ENCODE measurements at places on chromosomes 7 and 10.

DNA sequence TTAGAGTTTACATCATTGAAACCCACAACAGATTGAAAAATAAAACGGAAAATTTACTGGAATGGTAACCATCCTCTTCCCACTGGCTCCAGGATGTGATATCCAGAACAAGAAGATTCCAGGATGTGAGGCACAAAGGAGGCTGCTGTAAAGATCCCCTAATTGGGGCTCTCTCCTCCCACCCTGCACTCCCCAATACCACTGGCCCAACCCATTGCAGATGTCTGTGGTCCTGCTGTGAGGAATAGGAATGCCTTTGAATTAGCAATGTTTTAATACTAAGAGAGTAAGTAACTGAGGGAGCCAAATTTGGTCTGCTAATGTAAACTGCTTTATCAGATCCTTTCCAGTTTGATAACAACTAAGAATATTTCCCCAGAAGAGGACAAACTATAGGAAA lies 225.9 kb upstream of the INHBA start:
- DNase-seq, result no peak

DNA sequence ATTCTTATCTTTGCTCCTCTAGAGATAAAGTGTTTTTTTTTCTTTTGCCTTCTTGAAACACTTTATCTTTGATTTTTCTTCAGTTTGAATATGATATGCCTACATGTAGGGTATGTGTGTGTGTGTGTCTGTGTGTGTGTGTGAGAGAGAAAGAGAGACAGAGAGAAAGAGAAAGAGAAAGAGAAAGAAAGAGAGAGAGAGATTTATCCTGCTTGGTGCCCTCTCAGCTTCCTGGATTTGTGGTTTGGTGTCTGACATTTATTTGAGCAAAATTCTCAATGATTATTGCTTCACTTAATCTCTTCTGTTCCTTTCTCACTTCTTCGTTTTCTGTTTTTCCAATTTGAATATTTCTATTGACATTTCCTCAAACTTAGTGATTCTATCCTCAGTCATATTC lies 60.3 kb downstream of the RAB18 start:
- DNase-seq, result no peak

DNA sequence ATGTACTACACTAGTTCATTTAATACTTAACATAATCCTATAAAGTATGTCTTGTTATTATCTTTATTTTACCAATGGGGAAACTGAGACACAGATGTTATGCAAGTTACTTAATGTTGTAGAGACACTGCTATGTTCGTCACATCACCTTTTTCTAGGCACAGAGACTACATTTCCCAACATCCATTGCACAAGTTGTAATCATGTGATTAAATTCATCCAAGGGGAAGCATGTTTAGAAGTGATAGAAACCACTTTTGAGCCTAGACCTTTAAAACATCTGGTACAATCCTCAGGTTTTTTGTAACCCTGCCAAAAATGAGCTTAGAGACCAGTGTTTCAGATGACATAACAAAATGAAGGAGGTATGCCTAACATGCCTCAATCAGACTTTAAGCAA lies 386.8 kb upstream of the HPS1 start:
- no peak for DNase-seq

GRCh38 chr10:62019013-62019684 lies 117.7 kb downstream of the ARID5B start:
- no peak for DNase-seq

DNA sequence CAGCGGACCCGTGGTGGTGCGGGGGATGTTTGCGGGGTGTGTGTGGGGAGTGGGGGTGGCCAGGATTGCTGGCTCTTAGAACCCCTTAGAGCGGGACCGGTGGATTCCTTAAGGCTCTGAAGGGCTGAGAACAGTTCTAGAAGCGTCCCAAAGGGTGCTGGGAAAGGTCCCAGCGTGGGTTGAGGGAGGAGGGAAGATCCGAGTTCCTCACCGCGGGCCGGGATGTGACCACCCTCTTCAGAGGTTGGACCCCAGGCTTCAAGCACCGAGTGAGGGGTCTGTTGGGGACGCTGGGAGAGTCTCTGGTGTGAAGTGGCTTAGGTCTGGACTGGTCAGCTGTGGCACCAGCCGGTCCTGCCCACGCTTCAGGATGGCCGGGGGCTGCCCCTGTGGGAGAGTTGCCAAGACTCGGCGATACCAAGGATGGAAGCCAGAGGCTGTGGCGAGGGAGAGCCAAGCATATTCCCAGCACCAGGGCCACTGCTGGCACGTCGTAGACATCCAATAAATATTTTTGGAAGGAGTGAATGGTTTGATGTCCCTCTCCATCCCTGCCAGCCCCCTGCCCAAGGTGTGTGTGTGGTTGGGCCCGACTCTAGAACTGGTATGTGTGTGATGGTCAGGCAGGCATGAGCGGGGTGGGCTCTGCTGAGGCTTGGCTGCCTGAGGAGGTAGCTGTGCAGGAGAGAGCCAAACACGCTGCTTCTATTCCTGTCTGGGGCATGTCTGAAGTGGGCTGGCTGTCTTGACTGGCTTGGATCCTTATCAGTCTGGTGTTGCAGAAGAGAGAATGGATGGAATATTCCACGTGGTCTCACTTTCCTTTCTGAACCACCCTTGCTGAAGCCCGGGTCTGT lies 19.2 kb downstream of the ZNF775 start:
- no peak for DNase-seq

GRCh38 chr7:114153700-114154099 lies 234.9 kb upstream of the PPP1R3A start:
- DNase-seq, result no peak

DNA sequence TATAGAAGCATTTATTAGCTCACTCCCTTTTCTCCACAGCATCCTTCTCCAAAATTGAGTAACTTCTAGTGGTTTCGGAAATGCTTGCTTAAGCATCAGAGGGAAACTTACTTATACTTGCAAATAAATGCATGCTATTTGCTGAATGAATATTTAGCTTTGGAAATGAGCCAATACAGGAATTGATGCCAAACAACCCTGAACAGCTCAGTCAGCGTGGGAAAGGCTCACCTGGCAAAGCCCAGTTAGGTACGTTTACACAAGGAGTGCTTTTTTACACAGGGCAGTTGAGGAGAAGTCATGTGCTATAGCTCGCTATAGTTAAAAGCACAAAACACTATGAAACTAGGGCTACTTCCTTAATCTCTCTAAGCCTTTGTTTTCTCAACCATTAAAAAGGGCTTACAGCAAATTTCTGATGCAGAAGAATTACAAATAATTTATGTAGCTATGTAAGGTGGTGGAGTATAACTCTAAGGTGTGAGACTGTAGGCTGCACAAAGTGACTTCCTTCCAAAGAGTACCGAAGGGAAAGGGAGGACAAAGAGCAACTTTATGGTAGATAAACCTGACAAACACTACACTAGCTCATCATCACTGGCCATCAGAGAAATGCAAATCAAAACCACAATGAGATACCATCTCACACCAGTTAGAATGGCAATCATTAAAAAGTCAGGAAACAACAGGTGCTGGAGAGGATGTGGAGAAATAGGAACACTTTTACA lies 498.2 kb downstream of the PHTF2 start:
- DNase-seq, result no peak

DNA sequence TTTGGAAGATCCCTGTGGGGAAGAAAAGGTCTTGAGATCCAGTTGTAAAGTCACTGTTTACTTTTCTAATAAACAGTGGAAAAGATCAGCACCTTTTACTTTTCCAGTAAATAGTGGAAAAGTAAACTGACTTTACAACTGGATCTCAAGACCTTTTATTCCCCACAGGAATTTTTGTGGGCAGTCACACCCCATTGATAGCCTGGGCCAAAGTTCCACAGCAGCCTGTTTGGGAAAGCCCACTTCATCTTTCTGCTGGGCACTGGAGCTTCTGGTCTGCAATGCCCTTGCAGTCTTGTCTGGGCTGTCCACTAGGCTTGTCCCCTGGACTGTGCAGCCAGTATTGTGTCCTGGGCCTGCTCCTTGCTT lies 50.2 kb downstream of the ADCY1 start:
- DNase-seq, result no peak

DNA sequence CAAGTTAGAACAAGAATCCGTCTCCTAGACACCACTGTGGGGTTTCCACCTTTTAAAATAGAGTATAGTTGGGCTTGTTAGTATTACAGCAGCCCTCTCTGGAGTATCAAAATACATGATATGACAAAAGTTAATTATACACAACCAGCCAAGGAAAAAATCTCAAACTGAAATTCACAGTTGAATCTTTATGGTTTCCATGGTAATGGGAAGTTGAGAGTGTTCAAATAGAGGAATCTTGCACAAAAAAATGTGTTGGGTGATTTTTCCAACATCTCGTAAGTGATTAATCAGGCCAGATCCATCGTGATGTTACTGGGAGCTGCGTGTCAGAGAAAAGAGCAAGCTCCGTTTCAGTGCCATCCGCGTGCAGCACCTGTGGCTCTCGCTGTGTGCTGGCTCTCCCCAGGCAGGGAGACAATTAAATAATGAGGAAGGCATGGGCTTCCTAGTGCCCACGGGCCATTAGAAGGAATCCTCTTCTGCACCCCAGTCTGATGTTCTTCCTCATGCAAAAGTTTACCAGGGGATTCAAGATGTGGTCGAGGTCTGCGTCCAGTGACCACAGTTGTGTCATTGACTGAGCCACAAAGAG lies 41.1 kb upstream of the ADARB2 start:
- no peak for DNase-seq

DNA sequence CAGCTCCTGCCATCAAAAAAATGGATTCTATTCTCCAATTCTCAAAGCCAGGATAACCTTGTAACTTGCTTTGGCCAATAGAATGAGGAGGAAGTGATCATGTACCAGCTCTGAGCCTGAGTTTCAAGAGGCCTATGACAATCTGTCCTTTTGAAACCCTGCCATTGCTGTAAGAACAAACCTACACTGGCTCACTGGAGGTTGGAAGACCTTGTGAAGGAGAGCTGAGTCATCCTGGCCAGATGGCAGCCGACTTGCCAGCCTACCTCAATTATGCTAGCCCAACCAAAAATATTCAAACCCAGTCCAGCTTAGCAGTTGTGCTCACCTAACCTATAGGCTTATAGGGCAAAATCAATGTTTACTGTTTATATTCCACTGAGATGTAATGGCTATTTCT lies 93.0 kb downstream of the HGF start:
- no peak for DNase-seq

- no peak for DNase-seq
These were observed 201.4 kb downstream of the HECW1 start for GRCh38 chr7:43313628-43314378.

DNA sequence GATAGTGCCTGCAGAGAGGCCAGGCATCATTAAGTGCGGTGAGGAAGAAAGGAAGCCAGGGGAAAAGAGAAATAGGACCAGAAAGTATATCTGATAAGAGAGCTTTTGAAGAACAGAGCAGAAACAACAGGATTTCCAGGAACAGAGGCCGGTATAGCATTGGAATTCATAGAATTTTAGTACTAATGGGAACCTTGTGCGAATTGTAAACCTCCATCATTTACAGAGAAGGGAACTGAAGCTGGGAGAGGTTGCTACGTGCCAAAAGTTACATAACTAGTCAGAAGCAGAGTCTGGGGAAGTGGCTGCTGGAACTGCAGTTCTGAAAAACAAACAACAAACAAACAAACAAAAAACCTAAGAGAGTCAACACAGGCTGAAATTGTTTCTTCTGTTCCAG lies 5.4 kb upstream of the ZMYND11 start:
- DNase-seq, result no peak

DNA sequence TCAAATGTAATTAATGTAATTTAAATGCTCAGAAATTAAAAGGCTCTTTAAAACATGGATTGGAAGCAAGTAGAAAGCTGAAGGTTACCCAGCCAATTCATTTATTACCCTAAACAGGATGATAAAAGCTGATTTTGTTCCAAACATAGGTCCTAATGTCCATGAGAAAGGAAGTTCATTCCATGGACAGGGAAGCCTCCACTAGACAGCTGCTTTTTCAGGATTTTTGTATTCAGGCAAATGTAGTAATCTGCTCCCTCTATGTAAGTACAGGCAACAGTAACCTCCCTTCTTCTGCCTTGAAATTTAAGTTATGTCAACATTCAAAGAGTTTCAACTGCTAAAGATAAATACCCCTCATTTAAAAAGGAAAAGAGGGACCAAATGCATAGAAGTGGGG lies 123.0 kb upstream of the WNT16 start:
- DNase-seq, result no peak

DNA sequence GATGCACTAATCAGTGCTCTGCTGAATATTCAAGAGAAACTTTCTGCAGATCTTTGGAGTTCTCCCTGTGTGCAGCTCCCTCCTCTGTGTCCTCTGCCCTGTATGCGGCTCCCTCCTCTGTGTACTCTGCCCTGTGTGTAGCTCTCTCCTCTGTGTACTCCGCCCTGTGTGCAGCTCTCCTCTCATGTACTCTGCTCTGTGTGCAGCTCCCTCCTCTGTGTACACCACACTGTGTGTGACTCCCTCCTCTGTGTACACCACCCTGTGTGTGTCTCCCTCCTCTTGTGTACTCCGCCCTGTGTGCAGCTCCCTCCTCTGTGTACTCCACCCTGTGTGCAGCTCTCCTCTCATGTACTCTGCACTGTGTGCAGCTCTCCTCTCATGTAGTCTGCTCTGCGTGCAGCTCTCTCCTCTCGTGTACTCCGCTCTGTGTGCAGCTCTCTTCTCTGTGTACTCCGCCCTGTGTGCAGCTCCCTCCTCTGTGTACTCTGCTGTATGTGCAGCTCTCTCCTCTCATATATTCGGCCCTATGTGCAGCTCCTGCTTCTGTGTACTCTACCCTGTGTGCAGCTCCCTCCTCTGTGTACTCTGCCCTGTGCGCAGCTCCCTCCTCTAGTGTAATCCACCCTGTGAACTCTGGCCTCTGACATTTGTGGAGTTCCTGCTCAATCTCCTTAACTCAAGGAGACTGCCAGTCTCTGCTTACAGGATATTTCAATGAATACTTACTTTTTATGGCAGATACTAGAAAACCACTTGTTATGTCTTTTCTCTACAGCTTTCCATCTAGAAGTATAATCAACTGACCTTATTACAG lies 280.4 kb downstream of the GLRX3 start:
- DNase-seq, result no peak

DNA sequence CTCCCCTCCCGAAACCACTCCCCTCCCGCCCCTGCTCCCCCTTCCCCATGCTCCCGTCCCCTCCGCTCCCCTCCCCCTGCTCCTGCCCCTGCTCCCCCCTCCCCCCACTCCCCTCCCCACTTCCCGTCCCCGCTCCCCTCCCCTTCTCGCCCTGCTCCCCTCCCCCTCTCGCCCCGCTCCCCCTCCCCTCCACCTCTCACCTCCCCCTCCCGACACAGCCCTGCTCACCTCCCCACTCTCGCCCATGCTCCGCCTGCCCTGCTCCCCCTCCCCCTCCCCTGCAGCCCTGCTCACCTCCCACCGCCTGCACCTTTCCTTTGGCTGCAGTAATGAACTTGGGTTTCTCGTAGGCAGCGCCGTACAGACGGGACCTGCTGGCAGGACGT lies 49.9 kb upstream of the NKX6-2 start:
- no peak for DNase-seq

- no peak for DNase-seq
These were observed 26.7 kb downstream of the YWHAG start for GRCh38 chr7:76332078-76332477.

DNA sequence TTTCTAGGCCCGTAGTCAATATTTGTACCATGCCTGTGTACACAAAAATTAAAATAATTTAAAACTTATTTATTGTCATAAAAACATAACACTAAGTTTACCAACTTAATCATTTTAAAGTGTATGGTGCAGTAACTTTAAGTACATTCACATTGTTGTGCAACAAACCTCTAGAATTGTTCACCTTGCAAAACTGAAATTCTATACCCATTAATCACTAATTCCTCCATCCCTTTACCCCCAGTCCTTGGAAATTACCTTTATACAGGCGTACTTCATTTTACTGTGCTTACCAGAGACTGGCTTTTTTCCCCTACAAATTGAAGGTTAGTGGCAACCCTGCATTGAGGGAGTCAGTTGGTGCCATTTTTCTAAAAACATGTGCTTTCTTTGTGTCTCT lies 6.3 kb upstream of the DYNC1I1 start:
- no peak for DNase-seq

Measured in activated gamma-delta T cell (primary cell).